ENCODE measurements at places on chromosomes 6 and 20.

- no peak for DNase-seq
These were observed 7.3 kb downstream of the ZKSCAN3 start for GRCh38 chr6:28357036-28357435.

- DNase-seq = no peak
These were observed 31.8 kb upstream of the EMILIN3 start for GRCh38 chr20:41398408-41398807.

- no peak for DNase-seq
These were observed 14.1 kb upstream of the SPDEF start for GRCh38 chr6:34570066-34570833.

GRCh38 chr20:24918579-24919566, 30.2 kb upstream of the CST7 start:
- no peak for DNase-seq

Data from AG20443 (cell line).